ENCODE measurements at places on chromosomes 3 and 15.

DNA sequence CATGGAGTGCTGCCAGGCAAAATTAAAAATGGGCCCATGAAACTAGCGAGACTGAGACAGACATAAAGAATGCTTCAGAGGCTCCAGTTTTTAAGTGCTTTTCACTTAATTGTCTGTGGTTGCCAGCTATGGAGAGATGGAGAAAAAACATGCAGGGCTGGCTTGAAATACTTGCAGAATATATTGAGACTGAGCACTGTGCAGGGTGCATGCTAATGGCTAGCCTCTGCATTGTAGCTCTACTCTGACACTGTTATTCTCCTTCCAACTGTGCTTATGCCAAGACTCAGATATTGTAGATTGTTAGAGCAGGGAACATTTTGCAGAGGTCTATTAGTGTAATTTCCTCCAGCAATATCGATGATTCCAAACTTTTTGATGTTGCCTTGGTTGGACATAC is 735.0 kb downstream of the PDCD6IP start:
- no peak for DNase-seq

DNA sequence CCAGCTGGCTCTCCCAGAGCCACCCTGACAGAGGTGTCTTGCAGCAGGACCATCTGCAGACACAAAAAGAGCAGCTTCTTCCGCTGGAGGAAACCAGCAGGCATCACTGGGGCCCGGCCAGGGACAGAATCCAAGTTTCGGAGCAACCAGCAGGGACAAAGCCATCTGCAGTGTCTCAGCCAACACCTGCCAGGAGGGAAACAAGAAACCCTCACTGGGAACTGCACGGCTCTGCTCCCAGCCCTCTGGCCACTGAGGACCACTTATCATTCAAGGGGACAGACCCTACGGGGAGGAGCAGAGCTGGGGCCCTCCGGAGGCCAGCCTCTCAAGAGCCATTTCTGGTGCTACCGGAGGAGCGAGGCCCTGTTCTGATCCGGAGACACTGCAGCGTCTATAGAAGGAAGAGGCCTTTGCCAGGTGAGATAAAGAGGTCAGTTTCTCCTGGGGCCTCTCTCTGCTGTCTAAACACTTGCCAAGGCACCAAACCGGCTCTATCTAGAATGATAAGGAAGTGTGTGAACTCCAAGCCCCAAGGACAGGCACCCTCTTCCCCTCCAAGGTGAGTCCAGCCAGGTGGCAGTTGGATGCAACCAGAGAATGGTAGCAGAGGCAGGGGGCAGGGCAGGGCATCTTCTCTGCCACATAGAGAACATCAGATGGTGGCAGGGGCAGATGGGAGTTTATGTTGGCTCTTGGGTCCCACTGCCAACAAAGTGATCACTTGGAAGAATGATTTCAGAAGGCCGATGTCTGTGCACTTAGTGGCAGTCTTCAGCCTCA is 89.0 kb downstream of the CHSY1 start:
- DNase-seq: no peak

- no peak for DNase-seq
These were observed 45.6 kb downstream of the UMPS start for GRCh38 chr3:124775877-124776276.

DNA sequence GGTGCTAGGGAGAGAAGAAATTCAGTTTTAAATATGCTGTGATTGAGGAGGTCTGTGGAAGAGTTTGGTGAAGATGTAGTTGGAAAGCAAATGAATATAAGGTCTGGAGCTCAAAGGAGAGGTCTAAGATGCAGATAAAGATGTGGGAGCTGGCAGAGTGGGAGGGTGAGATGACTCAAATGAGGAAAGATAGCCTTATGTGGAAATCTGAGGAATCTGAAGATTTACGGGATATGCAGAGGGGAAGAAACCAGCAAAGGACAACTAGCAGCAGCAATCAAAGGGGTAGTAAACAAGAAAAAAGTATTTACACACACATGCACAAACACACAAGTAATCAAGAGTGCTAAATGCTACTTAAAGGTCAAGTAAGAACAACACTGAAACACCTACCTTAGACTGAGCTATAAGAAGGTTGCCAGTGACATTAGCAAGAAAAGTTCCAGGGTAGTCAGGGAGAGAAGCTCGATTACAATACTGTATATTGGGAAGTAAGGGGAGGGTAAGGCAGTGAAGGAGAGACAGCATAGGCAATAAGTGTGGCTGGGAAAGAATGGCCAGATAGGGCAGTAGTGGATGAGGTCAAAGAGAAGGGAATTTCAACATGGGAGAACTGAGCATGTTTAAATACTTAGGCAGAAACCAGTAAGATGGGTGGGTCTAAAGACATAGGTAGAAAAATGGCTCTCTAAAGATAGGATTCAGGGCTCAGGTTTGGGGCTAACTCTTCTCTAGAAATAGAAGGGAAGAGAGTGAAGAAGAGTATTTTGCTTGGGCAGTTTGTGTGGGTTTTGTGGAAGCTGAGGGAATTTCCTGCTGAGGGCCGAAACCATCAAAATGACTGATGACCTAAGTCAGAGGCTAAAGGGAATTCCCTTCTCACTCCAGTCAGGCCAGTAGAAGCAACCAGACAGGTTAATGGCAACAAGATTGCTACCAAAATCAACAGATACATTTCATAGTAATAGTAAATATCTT is 8.9 kb downstream of the CMTM6 start:
- no peak for DNase-seq

- DNase-seq: no peak
These were observed 1.6 kb upstream of the ITGB5 start for GRCh38 chr3:124888482-124889441.

GRCh38 chr3:32117320-32117719 is 10.9 kb downstream of the GPD1L start:
- no peak for DNase-seq

GRCh38 chr3:103002425-103003176 is 567.8 kb downstream of the ZPLD1 start:
- DNase-seq: no peak

DNA sequence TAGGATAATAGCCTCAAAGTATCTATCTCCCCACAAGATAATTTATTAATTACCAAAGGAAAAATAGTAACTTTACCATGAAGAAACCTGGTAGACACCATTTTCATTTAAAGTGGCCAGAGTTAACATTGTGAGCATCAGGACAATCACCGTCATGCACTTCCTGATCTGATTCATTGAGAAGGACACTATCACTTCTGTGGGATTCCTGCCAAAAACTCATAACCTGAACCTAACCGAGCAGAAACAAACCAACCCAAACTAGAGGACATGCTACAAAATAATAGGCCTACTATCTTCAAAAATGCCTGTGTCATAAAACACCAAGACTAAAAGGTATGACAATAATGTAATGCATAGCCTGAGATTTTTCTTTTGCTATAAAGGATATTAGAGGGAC is 39.0 kb downstream of the FSIP1 start:
- no peak for DNase-seq

GRCh38 chr3:197499427-197499826 is 56.3 kb downstream of the BDH1 start:
- no peak for DNase-seq

GRCh38 chr15:58396181-58396580 is 35.6 kb upstream of the LIPC start:
- no peak for DNase-seq

- DNase-seq: no peak
These were observed 223.8 kb downstream of the NTRK3 start for GRCh38 chr15:88032787-88033186.

GRCh38 chr15:64006642-64007041 is 39.6 kb downstream of the DAPK2 start:
- DNase-seq: no peak

GRCh38 chr3:59818033-59818918 is 768.5 kb upstream of the CFAP20DC start:
- no peak for DNase-seq

DNA sequence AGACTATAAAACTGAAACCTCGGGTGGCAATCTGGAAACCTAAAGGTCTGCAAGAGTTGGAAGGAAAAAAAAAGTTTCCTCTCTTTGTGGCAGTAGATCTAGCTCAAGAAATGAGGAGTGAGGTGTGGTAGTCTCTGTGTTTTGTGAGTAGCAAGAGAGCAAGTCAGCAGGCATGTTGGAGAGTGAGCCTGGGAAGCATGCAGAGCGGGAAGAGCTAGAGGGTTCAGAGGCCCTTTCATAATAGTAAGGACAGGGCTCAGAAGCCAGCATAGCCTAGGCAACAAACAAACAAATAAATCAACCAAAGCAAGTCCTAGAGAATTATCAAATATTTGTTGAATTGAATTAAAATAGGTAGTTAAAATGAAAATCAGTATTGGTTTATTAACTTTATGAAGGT is 189.7 kb upstream of the CBLB start:
- DNase-seq: no peak

GRCh38 chr15:35657679-35658311 is 111.8 kb upstream of the DPH6 start:
- DNase-seq: no peak

- DNase-seq: no peak
These were observed 69.5 kb downstream of the CADPS start for GRCh38 chr3:62805580-62806277.

GRCh38 chr3:1506090-1506489 is 413.3 kb downstream of the CNTN6 start:
- no peak for DNase-seq

DNA sequence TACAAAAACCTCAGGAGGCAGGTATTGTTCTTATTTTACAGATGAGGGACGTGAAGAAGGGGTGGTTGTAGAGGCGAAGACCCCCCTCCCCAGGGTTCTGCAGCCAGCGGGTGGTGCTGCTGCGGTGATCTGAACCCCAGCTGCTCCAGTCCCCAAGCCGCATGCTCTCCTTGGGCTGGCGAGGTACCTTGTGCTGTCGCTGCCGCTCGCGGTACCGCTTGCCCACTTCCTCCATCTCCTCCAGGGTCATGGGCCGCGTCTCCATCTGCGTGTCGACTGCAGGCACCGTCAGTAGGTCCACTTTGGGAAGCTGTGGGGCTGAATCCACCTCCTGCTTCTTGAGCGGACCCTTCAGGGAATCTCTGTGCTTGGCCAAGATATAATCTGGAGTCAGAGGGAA is 17.5 kb downstream of the EFCAB12 start:
- no peak for DNase-seq

- DNase-seq: no peak
These were observed 15.8 kb downstream of the WNT7A start for GRCh38 chr3:13863965-13864595.

DNA sequence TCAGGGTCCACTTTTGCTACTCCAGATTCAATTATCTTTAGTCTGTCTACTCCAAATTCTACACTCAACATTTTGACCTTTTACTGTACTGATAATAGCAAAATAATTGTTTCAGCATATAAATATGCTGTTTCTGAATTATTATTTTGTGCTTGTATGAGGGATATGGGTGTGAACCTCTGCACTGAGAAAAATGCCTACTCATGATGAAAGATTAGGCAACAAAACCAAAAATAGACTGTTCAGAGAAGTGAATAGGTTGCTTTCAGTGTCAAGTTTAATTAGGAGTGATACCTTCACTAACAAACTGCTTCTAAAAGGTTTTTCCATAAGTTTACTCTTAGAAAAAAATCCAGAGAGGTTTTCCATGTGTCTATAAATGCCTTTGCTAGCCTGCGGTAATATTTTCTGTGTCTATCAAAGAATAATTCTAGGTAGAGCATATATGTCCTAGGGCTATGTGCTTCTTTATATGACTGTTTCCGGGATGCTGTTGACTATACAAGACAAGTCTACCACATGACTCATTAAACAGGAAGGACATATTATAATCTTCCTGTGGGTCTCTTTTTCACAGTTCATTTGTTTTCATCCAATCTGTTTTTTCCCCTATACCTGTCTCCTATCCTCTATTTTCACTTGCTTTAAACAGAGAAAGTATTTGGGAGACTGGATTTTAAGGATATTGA is 218.5 kb upstream of the TTC14 start:
- no peak for DNase-seq

DNA sequence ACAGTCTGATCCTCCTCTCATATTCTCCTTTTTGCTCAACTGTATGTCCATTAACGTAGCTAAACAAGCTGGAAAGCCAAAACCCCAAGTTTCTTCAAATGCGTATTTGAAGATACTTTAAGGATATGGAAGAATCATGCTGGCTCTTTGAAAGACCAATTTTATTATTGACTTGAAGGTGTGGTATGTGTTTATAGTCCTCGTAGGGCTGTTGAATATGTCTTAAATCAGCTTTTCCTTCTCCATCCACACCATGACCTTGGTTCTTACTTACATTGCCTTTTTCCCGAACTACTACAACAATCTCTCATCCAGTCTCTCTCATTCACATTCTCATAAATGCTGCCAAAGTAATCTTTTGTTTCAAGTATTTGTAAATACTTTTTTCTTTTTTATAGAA is 19.7 kb upstream of the THUMPD3 start:
- no peak for DNase-seq
